ENCODE measurements at places on chromosomes 2 and 18.

DNA sequence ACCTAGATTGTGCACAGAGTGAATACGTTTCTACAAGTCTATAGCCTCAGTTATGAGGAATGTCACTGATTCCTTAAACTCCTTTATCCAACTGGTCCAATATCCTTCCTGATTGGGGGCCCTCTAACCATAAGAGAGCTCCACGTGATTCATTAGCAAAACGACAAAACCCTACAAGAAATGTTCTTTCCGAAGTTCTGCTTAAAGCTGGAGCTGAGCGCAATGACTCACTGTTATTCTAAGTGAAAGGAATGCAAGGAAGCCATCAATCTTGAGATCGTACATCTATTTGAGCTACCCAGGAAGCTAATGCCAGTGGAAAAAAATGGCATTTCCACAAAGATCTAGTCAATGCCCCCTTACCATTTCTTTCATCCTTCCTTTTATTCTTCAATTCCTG, 354.9 kb upstream of the CDH20 start:
- no peak for DNase-seq

- no peak for DNase-seq
These were observed 341.3 kb downstream of the TSN start for GRCh38 chr2:122096761-122097160.

- DNase-seq, result no peak
These were observed 103.6 kb upstream of the AGAP1 start for GRCh38 chr2:235390108-235390815.

GRCh38 chr18:35729991-35730668, 148.6 kb downstream of the GALNT1 start:
- DNase-seq, result no peak

DNA sequence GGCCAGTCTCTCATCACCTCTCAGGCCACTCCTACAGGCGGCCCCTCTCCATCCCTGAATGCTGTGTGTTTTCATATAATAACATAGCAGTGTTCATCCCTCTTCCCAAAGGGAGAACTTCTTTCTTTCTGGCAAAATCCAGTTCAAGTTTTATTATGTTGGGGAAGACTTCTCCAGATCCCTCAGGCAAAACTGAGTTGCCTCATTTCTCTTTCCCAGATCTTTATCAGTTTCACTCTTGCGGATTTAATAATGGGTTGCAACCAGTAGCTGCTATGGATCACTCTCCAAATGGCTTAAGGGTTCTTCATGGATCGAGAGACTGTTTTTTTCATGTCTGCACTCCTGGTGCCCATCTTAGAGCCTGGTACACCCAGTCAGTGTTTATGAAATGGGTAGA, 129.9 kb downstream of the FHOD3 start:
- DNase-seq, result no peak

All from D721Med (cell line).